Stimulated activated CD8-positive, alpha-beta memory T cell treated with anti-CD3 and anti-CD28 coated beads, Interleukin-12 subunit alpha, Interleukin-12 subunit beta, amount 100 ng/mL, for 4 hours (primary cell): ENCODE measurements at places on chromosomes 16 and 17.

DNA sequence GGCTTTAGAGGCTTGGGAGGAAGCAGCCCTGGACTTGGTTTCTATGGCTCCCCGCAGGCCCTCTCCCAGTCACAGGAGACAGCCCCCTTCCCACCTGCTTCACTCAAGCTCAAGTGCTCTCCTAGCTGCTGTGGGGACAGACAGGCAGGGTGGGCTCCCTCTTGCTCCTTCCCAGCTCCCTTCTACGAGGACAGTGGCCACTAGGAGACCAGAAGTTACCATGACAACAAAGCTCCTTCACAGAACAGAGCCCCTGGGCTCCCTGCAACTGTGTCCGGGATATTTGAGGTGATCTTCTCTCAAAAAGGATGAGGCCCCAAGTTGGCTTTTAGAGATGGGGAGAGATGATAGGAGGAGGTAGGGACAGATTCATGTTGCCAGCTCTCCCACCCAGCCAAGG lies 116.3 kb downstream of the AMFR start:
- DNase-seq, result no peak

- DNase-seq, result no peak
These were observed 280.3 kb upstream of the FOXF1 start for GRCh38 chr16:86229866-86230656.

- no peak for DNase-seq
These were observed 10.9 kb downstream of the JUP start for GRCh38 chr17:41775394-41776226.

DNA sequence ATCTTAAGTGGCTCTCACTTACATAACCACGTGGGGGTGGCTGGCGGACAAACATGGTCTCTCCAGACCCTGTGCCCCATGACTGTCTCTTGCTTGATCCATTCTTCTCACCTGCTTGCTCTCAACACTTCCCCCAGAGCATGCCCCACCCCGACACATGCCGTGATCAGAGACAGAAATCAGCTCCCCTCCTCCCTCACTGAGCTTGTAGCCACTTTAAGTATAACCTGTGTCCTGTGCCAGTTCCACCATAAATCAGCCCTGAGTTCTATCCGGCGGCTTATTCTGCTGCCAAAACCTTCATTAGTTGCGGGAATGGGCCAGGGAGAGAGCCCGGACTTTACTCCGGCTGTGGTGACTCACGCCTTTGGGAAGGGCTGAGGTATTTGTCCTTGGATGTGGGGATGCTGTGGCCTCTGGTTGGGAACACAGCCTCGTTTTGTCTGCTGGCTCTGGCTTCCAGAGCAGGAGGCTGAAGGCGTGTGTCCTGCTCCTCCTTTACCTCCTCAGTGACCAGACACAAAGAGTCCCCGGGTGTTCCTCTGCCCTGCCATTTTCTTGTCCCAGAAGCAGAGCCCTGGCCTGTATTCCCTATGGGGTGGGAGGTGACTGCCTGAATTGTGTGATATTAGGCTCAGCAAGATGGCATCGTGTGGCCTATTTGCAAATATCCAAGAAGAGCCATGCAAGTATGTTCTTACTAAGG lies 21.1 kb downstream of the ANKRD40 start:
- DNase-seq, result no peak

DNA sequence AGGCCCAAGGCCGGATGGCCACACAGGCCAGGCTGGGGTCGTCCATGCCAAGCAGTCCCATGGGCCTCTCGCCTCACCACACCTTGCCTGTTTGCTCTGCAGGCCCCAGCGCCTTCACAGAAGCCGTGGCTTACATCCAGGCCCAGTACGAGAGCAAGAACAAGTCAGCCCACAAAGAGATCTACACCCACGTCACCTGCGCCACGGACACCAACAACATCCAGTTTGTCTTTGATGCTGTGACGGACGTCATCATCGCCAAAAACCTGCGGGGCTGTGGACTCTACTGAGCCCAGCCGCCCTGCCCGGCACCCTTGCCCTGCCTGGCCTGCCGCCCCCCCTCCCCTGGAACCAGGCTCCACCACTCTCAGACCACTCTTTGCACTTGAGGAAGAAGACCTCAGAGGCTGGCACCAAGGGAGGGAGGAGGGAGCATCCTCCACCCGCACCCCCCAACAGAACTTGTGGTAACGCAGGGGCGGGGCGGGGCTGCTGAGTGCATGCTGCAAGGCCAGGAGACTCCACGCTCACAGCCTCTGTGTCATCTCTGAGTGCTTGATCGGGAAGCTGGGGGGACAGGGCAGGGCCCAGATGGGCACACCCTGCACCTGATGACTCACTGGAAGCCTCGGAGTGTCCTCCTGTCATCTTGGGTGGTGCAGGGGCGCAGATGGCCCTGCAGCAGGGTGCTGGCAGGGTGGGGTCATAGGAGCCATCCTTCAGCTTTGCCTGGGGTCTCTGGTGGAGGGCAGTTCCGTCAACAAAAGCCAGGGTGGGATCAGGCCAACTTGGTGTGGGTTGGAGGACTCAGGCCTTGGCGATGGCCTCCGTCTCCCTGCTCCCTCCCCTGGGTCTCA lies 81.5 kb downstream of the AMFR start:
- DNase-seq, result no peak

GRCh38 chr16:1510941-1511351 lies 17.8 kb downstream of the TELO2 start:
- no peak for DNase-seq

- no peak for DNase-seq
These were observed 278 bp downstream of the RAB11FIP3 start for GRCh38 chr16:425740-426114.
